CD8-positive, alpha-beta memory T cell (primary cell): ENCODE measurements at places on chromosomes 5 and 9.

DNA sequence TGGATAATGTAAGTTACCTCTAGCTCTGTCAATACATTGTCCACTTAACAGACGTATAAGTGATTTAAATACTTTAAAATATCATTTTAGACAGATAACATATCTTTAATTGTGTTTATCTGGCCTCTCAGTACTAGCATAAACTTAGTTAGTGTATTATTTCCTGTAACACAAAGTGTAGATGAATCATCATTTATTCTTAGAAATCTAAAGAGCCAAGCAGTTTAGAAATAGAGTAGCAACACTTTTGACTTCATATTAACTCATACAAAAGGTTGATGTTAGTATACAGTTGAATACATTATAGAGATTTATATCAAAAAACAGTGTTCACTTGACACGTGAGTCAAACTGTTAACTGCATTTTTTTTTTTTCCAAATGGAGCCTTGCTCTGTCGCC is 18.0 kb downstream of the NCBP1 start:
- DNase-seq = no peak

GRCh38 chr5:170173227-170173626 is 59.6 kb upstream of the C5orf58 start:
- no peak for DNase-seq

DNA sequence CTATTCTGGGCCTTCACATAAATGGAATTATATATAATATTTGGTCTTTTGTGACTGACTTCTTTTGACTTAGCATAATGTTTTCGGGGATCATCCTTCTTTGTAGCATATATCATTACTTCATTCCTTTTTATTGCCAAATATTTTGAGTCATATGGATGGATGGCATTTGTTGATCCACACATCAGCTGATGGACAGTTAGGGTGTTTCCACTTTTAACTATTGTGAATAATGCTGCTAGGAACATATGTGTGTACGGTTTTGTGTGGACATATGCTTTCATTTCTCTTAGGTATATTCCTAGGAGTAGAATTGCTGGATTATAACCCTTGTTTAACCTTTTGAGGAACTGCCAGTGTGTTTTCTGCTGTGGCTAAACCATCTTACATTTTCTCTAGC is 249.6 kb downstream of the FANCC start:
- no peak for DNase-seq

DNA sequence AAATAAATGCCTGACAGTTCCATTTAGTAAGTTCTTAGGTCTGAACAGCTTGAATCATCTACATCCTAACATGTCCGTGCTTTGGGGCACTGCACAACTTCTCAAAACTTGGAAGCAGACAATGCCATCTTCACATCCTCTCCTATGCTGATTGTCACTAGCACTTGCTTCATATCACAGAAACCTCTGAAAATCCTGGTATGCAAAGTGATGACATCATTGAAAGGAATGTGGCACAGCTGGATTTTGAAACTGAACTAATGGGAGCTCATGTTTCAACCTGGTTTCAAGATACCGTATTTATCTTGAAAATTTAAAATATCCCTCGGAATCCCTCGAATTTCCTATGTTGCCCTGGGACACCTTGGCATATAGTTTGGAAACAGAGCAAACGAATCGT is 490.2 kb upstream of the DAP start:
- no peak for DNase-seq

GRCh38 chr9:4921449-4921848 is 63.6 kb upstream of the JAK2 start:
- no peak for DNase-seq

DNA sequence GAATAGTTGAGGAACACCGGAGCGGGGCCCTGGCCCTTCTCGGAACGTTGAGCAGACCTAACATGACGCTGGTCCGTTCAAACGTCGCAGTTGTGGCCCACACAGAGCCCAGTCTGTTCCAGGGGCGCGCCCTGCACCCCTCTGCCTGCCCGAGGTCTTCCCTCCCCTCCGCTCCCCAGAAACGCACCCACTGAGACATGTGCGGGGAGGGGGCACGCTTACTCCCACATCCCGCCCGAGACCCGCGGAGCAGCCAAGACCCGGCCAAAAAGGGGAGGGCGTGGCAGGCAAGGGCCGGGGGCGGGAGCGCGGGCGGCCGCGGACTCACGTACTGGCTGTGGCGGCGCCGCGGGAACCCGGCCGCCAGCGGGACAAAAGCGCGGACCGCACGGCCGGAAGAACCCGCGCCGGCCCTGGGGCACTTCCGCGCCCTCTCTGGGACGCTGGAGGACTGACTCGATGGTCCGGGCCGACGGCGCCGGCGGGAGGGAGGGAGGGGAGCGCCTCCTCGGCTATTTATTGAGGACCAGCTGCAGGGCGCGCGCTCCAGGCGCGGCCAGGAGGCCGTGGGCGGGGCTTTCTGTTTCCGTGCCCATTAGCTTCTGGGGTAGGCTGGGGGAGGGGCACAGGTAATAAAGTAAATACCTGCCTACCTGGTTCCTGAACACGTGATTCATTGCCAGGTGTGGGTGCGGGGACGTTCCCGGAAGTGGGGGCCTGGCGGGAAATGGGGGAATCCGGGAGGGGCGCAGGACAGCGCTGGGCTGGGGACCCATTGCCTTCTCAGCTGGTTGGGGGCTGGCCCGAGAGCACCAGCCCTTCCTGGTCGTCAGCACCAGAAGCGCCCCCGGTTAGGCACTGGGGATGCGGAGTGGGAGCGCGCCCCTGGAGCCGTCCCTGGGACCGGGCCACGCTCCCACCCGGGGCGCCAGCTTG is at the start of gene ZFP62:
TSS of gene ZFP62 (minus strand) at position 390 of the 936 bp plus-strand sequence. CDS start at position 333, 57 bp downstream.
- peak; percentile 78 for DNase-seq

- no peak for DNase-seq
These were observed 337.1 kb downstream of the GADD45G start for GRCh38 chr9:89941875-89942274.

- no peak for DNase-seq
These were observed 51.4 kb downstream of the COL5A1 start for GRCh38 chr9:134693011-134693410.

DNA sequence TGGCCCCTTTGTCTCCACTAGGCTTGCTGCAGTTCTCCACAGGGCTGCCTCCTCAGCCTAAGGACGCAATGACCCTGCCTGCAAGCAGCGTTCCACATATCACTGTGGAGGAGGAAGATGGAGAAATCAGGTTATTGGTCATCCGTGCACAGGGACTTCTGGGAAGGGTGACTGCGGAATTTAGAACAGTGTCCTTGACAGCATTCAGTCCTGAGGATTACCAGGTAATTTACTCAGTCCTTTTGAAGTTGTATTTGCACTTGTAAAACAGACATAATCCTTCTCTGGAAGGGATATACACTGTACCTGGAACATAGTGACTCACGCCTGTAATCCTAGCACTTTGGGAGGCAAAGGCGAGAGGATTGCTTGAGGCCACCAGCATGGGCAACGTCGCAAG is 116.6 kb downstream of the ADGRV1 start:
- DNase-seq = no peak

DNA sequence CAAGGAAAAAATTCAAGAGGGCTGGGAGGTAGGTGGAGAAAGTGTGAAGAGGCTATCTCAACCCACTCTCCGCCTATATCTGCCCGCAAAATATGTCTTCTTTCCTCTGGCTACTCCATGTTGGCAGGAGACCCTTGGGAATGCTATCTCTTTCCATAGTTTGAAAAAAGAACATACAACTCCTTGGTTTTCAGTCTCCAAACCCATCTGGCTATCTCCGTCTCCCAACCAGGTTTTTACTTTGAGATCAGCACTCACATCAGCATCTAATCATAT is 109.9 kb upstream of the IFNE start:
- DNase-seq = no peak

DNA sequence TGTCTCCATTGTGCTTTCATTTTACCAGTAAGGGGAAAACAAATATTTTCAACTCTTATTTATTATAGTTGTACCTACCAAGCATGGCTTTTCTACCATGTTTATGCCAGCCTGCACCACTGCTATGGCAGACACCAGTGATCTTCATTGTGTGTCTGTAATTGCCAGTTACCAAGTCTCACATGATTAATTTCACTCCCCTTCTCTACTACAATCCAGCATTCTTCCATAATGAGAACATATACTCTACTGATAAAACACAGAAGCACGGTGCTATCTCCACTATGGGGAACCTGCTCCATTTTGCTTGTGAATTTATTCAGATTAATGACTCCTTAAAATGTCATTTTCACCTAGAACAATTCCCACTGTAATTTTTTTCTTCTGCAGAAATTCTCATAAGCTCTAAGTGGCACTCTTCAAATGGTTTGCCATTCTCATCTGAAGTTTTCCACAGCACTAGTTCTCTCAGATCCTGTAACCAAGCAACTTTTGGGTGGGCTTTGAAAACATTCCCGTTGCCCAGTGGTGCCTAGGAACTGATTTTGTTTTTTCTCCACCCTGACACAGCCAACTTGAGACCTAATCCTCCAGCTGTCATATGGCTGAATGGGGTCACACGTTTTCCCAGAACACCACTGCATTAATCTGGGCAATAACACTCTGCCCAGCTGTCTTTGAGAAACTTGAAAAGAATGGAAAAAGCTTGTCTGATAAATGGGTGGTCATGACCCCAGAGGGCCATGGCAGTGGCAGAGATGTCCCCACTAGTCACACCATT is 222.7 kb upstream of the RASEF start:
- DNase-seq = no peak

- peak; percentile 58 for DNase-seq
These were observed at the start of gene HAVCR2 for GRCh38 chr5:157108976-157109375. TSS of gene HAVCR2 (minus strand) at chr5:157109044. CDS start at chr5:157108983, 61 bp downstream.

DNA sequence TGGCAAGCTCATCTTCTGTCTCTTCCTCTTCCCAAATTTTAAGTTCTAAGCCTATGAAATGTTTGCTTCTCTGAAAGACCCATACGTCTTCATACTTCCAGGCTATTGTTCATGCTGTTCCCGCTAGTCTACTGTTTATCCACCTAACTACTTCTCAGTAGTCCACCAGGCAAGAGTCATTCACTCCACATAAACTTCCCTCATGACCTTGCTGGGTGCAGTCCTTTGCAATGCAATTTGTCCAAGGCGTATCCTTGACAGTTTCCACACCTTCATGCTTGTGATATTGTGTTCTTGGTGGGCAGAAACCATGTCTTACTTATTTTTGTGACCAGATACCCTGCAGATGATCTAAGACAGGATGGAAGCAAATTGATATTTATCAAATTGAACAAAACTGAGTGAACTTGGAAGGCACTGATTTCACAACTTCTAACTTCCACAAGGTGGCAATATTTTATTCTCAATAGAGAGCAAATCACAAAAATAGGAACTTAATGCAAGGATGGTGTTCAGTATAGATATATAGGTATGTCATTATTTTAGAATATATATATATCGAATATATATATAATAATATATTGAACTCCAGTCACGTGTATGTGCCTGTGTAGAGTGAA is 30.3 kb downstream of the TYRP1 start:
- no peak for DNase-seq

DNA sequence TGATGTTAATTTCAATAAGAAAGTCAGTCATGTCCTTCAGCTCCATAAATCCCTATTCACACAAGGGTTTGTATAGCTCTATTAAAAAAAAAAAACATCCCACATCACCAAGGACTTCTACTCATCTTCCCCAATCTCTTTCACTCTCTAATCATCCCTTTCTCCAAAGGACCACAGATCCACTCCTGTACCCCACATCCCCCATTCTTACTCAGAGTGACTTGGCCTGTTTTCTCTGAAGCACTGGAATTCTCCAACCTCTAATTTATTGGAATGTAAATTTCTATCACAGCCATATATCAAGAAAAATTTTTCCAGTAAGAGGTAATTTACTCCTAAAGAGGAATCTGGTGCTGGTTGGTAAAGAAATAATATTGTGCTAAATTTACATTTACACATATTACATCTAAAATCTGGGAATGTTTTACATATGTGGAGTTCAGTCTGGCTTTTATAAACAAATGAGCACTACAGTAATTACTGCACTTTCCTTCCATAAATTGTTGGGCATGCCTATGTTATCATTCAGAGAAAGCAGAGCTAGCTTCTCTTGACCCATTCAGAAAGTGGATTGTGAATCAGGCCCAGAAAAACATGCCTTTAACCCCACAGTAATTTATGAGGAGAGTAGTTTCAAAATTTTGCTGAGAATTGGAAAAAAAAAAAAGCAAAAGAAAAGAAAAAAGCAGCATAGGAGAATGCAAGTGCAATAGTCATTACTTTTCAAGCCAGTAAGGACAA is 399.5 kb upstream of the TNC start:
- no peak for DNase-seq

DNA sequence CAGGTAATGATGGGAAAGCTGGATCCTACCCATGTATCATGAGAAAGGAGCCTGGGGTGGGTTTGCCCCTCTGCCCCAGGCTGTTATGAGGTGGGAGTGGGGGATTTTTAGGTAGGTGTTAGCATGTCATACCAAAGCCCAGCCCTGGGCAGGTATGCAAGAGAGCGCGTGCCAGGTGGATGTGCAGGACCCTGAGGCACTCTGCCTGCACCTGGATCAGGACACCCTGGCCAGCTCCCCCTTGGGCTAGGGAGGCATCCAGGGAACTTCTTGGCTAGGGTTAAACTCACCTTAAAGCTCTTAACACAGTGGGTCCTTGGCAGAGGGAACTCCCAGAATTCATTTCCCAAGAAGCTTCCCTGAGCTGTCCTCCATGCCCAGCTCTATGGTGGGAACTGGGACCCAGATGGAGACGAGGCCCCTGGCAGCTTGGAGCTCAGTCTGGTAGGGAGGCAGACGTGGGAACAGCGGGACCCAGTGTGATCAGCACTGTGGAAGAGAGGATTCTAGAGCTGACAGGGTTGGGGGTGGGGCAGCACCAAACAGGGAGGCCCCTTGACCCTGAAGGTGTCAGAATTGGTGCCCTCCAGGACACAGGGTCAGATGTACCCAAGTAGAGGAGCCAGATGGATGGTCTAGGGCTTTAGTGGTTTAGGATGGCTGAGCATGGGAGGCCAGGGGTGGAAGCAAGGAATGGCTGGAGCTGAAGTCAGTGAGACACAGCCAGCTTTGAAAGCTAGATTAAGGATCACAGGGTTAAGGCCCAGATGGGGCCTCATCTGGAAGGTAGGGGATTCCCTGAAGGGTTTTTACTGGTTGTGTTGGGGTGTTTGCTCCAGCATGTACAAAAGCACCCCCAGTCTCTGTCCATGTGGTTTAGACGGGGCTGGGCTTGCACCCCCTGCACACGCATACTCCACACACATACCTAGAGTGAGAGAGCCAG is 2.2 kb upstream of the PRR7 start:
- DNase-seq = peak; percentile 55

GRCh38 chr5:145960166-145960565 is 23.8 kb downstream of the SH3RF2 start:
- DNase-seq = no peak

DNA sequence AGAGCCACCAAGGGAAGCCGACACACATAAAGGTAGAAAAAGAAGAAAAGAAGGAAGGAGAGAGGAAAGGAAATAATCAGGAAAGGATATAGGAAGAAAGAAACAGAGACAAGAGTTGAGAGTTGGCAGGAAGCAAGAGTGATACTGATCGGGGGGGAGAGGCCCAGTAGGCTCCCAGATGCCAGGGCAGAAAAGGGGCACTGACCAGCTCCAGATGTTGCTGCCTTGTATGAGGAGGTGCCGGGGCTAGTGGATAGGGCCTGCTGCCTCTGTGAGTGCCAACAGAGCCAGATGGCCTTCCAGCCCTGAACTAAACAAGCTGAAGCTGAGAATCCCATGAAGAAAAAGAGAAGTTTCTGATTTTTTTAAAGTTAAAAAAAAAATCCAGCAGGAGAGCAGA is 82.0 kb upstream of the TRIM32 start:
- no peak for DNase-seq

- DNase-seq = no peak
These were observed 232.6 kb downstream of the MED10 start for GRCh38 chr5:6145616-6146237.
